Stimulated activated CD8-positive, alpha-beta memory T cell treated with anti-CD3 and anti-CD28 coated beads, Interleukin-2, amount 100 ng/mL, for 1 hour (primary cell): ENCODE measurements at places on chromosomes 7 and 10.

DNA sequence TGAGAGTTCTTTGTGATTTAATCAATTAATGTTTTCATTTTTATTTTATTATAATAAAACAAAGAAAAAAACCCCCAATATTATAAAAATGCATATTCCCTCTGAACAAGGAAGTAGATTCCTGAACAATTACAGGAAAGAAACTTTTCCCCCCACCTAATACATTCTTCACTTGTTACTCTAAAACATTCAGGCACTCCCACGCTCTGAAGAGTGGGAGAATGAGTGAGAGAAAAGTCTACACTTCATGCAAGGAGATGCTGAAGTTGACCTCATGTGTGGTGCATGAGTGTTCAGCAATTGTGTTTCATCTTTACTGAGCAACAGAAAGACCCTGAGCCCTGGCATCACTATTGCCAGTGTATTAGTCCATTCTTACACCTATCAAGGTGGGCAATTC lies 244.2 kb upstream of the IGFBP3 start:
- no peak for DNase-seq

DNA sequence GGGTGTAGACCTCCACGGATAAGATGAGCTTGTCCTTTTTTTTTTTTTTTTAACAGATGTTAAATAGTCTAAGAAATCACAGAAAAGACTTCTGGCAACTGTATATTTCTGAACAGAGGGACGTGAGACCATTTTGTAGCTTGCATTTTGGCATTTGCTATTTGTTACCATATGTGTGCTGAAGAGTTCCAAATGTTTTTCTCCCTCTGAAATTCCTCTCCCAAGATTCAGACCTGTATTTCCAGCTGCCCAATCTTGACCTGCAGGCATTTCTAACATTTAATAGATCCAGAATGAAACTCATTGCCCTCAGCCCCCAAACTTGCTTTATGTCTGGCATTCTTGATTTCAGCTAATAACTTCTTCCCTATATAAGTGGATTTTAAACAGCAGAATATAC lies 223.1 kb upstream of the FZD1 start:
- no peak for DNase-seq

- no peak for DNase-seq
These were observed 17.7 kb downstream of the EZH2 start for GRCh38 chr7:148866362-148866761.

- DNase-seq, result no peak
These were observed 93.8 kb upstream of the IKZF1 start for GRCh38 chr7:50210706-50211115.

DNA sequence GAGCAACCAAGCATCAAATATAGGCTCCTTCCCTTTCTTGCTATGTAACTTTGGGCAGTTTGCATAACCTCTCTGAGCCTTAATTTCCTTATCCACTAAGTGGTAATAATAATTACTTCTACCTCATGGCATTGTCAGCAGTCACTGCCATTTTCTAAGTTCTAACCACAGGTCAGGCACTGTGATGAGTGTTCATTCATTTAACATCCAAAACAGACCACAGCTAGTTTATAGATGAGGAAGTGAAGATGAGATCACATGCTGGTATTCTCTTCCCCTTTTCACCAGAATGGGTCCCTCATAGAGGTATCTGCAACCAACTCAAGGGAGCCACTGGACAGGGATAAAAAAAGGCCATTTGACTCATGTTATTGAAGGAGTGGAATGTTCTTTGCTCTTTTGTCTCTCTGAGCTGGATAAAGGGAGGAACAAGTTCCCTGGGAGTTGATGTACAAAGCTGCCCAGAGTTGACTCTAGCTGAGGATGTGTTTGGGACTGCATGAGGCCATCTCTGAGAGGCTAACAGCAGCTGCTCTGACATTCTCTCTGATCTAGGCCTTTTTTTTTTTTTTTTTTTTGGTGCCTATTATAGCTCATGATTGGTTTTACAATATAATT lies 65.0 kb downstream of the DNAJC12 start:
- DNase-seq, result no peak

GRCh38 chr7:135672560-135673359 lies 10.4 kb downstream of the STMP1 start:
- no peak for DNase-seq

- DNase-seq, result no peak
These were observed 29.3 kb upstream of the CROT start for GRCh38 chr7:87316097-87316700.

DNA sequence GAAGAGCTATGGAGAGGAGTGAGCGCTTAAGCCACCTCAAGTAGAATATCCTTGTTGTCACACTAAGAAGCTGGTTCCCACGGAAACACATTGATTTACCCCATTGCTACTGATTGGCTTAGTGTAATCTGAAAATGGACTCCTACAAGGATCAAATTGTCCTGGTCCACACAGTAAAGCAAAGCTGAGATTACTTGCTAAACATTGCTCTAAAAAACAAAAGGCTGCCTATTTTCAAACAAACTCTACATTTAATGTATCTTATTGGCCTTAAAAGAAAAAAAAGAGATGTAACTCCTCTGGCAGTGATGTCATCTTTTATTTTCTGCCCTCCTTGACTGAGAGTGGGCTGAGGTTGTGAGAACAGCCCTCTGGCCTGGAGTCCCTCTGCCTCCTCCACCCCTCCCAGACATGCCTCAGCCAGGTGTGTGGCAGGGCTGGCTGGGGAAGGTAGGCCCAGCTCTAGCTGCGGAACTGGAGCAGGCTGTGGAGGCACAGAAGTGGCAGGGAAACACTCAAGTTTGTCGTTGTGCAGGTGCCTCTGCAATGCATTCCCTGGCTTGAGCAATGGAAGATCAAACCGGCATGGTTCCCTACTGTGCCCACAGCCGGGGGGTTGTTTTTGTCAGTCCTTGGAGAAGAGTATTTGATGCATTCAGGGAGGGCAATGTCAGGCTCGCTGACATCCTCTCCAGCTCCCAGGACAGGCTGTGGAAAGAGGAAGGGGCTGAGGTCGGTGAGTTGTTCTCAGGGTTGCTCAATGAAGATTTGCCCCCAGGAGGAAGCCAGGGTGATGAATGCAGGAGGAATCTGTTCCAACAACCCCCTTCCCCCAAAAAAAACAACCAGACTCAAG lies 9.1 kb downstream of the KLF6 start:
- DNase-seq, result no peak

GRCh38 chr7:151025924-151026671 lies 1.8 kb upstream of the ATG9B start:
- DNase-seq, result no peak

DNA sequence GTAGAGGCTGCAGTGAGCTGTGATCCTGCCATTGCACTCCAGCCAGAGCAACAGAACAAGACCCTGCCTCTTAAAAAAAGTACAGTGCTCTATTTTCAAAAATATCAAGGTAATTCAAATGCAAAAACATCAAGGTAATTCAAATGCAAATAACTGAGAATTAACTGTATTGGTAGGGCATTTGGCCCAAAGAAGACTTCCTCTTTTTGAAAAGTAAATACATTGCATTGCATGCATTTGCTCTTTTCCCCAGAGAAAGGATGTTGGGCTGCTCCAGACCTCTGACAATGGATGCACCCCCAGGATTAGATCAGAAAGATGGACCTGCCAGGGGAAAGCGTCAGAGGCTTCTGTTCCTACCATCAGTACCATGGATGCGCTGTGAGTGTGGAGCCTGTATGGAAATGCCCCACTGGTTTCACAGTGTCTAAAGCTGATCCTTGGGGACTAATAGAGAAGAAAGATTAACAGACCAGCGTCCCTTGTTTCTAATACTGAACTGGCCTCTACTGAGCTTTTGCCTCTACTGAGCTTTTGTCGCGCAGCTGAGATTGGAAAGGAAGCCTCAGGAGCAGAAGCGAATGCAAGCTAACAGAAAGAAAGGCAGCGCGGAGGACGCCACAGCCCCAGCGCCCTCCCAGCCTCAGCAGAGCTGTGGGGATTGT lies 93.5 kb upstream of the LYZL2 start:
- DNase-seq, result no peak

DNA sequence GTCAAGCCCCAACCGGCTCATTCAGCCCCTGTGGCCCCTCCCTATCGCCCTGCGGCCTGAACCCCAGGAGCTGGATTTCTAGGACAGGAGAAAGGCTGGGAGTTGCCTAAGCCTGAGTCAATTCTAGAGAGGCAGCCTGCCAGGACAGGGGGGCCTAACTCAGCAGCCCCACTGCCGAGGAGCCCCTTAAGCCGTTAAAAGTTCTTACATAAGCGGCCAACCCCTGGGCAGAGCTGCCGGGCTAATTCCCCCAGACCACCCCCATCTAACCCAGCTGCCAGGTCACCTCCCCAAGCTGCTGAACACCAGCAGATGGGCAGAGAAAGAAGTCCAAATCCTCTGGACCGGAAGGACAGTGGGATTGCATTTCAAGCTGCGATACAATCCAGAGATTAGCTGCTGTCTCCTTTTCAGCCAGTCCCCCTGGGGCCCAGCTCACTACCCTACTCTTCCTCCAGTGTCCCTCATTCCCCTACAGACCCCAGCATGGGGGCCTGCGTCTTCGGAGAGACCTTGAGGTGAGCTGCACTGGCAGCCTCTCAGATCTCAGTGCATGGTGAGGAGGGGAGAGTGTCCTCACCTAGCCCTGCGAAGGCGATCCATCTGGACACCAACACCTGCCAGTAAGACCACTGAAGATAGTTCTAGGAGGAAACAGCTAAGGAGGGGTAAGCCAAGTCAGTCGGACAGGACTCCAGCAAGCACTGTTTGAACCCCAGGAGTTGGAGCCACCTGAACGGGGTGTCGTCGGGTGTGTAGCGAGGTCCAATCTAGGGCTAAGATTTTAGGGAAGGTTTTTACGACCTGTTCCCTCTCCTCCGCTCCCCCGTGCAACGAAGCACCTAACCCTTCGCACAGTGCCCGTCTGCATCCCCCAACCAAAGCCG lies 830 bp downstream of the IMPDH1 start:
- DNase-seq, result no peak

- no peak for DNase-seq
These were observed 30.0 kb downstream of the SLC26A4 start for GRCh38 chr7:107690611-107691010.

DNA sequence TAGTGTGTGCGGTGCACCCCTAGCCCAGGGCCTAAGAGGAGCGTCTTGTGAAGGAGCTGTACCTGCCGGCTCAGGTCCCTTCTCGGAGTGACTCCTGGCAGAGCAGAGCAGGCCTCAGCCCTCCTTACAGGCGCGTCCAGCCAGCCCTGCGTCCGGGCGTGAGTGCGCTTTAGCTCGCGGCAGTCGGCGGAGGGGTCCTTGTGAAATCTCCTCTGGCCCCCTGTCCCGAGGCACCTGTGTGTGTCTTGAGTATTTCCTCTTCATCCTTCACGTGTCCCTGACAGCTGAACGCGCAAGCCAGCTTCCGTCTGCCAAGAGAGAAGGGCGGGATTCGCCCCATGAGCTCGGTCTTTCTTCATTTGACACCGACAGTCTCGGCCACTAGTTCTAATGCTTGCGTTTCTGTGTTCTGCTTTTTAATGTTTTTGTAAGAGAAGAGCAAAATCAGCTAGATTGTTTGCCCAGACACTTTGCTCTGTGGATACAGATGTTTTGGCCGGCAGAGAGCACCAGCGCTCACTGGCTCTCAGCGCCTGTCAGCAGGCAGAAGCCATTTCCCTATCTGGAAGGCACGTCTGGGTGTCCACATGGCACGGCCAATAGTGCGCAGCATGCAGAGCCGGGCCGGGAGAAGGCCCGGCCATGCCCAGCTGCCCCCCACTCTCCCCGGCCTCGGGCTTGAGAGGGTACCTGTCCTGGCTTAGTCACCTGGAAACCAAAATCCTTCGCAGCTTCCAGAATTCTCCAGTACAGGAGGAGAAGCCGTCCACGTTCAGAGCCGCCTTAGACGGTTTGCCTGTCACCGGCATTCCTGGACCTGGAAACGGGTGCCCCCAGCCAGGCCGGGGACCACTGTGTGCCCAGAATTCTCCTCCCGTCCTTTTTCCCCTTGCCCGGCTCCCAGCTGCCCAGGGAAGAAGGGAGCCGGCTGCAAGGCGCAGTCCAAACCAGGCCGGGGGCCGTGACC lies 7.0 kb downstream of the GET4 start:
- DNase-seq, result no peak

- DNase-seq, result no peak
These were observed 521 bp downstream of the LIMK1 start for GRCh38 chr7:74083928-74084721.

GRCh38 chr10:8544057-8544380 lies 489.5 kb downstream of the GATA3 start:
- DNase-seq, result no peak

- DNase-seq, result no peak
These were observed 54.5 kb upstream of the FZD8 start for GRCh38 chr10:35696392-35697287.

GRCh38 chr7:71077743-71078476 lies 54.0 kb upstream of the GALNT17 start:
- DNase-seq, result no peak

- no peak for DNase-seq
These were observed 93.2 kb downstream of the REEP3 start for GRCh38 chr10:63614371-63614891.

GRCh38 chr10:127129104-127129503 lies 67.3 kb downstream of the INSYN2A start:
- DNase-seq, result no peak

DNA sequence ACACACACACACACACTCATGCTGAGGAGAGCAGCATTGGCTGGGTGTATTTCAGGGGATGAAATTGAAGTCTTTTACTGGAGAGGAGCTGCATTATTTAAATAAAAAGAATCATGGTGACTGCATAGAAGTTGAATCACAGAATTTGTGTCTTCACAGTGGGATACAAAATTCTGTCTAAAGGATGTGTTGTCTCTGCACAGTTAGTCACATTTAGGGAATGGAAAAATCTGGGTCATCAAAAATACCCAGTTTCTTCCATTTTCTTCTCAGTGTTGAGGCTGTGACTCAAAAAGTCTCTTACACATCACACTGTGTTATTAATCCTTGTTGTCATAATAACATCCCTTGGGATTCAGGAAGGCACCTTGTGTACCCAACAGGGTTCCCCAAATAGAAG lies 10.9 kb downstream of the PAPSS2 start:
- DNase-seq, result no peak

DNA sequence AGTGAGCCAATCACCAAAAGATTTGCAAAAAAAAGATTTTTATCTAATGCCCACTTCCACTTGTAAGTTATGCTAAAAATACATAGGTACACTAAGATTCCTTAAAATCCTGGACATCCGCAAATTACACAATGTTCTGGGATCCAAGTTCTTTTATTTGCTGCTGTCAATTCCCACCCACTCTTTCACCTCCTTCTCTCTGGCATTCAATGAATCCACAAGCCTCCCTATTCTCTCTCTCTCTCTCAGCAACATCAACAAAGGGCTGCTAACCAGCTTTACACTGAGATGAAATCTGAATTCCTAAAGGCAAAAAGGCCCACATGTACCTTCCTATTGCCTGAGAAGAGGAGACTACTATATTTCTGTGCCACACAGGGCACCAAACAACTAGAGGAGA lies 99.9 kb downstream of the ARMH3 start:
- DNase-seq, result no peak

DNA sequence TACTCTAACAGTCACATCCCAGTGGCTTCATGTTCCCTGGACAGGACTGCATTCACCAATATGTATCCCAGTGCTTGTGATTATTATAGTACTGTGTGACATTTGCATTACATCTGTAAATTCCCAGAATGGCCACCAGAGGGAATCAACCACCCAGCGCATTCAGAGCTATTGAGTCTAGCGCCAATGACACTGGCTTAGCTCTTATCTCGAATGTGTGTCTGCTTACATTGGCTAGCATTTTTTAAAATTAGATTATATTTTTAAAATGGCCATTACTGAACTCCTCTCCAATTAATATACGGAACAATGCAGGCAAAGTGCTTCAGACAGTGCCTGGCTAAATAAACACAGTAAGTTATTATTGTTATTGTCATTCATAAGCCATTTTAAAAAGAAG lies 36.3 kb downstream of the TRIL start:
- DNase-seq, result no peak
